ENCODE measurements at places on chromosomes 2 and 18.
A peak's percentile ranks its signal among the peaks of the same experiment; 100 is the strongest.

DNA sequence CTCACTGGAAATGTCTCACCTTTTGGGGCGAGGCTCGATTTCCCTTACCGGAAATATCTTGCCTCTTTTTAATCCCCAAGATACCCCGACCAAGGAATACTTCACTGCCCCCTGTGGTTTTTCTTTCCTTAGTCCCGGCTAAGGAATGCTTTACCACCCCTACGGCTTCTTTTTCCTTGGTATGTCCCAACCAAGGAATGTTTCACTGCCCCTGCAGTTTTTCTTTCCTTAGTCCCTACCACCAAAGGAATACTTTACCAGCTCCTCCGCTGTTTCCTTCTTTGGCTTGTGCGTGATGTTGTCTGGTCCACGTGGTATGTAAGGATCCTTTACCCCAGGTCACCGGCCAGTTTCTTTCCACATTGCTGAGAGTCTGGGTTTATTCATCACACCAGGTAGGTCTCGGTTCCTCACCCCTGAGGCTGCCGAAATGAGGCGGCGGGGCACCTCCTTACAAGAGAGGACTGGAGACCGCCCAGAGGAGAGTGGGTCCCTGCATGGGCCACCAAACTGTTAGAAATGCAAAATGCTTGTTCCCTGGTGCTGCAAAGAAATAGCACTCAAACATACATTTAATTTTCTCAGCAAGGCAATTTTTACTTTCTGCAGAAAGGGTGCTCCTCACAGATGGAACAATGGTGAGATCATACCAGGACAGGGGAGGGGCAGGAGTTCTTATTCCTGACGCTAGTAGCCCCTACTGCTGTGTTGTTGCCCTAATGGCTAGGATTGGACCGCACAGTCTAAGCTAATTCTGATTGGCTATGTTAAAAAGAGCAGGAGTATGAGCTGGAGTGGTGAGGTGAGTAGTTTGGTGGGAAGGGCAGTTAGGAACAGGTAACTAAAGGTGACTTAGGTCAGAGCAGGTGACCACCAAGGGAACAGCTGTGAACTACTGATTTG, 33.4 kb upstream of the CLASP1 start:
- DNase-seq = no peak

DNA sequence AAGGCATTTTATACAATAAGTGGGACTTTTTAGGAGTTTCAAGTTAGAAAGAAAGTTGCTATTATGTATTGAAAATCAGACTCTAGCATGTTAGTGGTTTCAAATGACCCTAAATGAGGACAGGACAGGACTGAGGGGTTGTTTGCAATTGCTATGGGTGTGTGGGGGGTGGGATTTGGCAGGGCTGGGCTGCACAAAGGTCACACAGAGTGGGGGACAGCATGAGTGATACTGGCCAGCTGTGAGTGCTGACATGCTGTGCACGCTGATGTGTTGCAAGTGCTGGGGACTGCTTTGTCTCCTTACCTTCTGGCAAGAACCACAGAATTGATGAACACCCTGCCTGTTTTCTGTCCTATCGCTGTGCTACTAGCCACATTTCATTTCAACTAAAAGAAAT, 29.8 kb downstream of the RNMT start:
- DNase-seq = no peak

GRCh38 chr18:59918320-59918755, 18.5 kb downstream of the PMAIP1 start:
- peak; percentile 74 for DNase-seq

GRCh38 chr18:13549880-13550232, 176.5 kb downstream of the FAM210A start:
- no peak for DNase-seq

Measured in AG20443 (cell line).